ENCODE measurements at places on chromosomes 4 and X. TPM values are rescaled to one million over a fixed set of nuclear protein-coding genes. Genes with fewer than 3 reads are reported as not detected.

ZGRF1 gene
- 8.5 TPM for total RNA-seq

GRCh38 chr4:37244583-37245390, at the start of gene NWD2:
Gene NWD2 (plus strand): TSS chr4:37244743. CDS start chr4:37245068, 325 bp downstream.
- H3K36me3 ChIP-seq, result no peaks in the 10 kb centered on the region
- H3K27me3 ChIP-seq, result peaks cover 25% of the 10 kb centered on the region
- H3K4me1 ChIP-seq, result peaks cover 17% of the 10 kb centered on the region
- no peak for DNase-seq

DNA sequence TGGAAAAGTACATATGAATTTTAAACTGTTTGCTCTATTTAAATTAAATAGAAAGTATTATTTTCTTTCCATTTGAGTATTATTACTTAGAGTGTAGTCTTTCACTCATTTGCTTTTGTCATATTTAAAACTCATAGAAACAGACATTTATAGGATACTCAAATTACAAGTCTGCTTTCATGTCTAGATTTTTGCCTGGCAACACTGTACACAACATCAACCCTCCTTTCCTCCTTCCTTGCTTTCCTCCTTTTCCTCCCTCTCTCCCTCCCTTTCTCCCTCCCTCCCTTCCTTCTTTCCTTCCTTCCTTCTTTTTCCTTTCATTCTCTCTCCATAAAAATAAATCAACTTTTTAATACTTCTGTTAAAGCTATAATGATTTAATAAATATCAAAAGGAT, 2361.2 kb downstream of the ARAP2 start:
- no peak overlapping the region for H3K27ac ChIP-seq
- no peaks in the 10 kb centered on the region for H3K27me3 ChIP-seq
- no peaks in the 10 kb centered on the region for H3K36me3 ChIP-seq
- no peak for DNase-seq

GRCh38 chrX:46485897-46486296, 59.3 kb downstream of the ZNF674 start:
- H3K27me3 ChIP-seq, result no peaks in the 10 kb centered on the region
- H3K4me3 ChIP-seq, result no peak overlapping the region
- DNase-seq, result no peak
- H3K27ac ChIP-seq, result no peak overlapping the region

DNA sequence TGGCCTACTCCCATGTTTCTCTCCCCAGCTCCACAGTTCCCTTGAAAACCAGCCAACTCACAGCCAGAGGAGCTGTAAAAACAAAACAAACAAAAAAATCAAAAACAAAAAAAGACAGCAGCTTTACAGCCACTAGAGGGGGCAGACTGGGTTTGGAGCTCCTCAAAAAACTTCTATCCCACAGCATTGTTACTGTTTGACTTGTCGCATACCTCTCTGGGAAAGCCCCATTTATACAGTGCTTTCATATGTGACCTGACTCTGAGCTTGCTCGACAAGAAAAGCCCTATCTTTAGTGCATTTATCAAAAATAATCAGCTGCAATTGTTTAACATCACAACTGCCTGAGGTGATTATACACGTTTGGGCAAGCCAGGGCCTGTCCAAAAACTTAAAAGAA, 21.6 kb downstream of the TSPAN6 start:
- no peak overlapping the region for H3K27ac ChIP-seq
- no peaks in the 10 kb centered on the region for H3K4me1 ChIP-seq
- no peaks in the 10 kb centered on the region for H3K36me3 ChIP-seq
- no peaks in the 10 kb centered on the region for H3K27me3 ChIP-seq
- H3K4me3 ChIP-seq, result no peak overlapping the region
